Fibroblast of villous mesenchyme (primary cell): ENCODE measurements at places on chromosomes 4 and X.

DNA sequence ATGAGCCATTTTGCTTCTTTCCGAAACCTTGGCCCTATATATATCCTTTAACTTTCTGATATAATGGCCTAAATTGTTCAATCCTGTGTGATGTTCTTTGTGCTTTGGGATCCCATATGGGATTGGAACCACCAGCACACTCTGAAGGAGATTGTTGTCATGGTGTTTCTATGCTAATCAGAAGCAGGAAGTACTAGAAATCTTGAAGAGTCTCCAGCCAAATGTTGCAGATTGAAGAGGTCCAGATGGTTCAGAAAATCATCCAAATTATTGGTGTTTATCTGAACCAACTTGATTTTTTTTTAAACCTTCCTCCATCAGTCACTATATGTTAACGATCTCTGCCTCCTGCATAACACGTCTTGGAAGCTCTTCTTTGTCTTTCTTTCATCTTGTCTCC, 72.8 kb downstream of the KIT start:
- DNase-seq = no peak

GRCh38 chrX:46547857-46548256, 2.6 kb upstream of the ZNF674 start:
- peak; percentile 75 for DNase-seq

GRCh38 chrX:131734621-131735020, 190.7 kb downstream of the OR13H1 start:
- DNase-seq = peak; percentile 75

DNA sequence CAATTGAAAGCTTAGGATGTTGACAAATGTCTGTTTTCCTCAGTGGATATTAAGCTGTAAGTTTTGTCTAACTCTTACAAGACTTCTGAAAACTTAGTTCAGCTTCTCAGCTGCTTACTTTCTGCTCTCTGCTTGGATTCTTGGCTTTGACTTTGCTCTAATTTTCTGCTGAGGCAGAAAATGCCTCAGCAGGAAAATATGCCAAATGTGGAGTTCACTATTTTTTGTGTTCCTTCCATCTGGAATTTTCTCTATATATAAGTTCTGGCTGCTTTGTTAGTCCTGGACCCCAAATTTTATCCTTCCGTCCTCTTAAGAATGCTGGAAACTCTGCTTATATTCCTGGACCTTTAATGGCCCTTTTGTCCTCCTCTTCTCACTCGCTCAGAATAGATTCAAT, 352.6 kb upstream of the NWD2 start:
- DNase-seq = no peak

DNA sequence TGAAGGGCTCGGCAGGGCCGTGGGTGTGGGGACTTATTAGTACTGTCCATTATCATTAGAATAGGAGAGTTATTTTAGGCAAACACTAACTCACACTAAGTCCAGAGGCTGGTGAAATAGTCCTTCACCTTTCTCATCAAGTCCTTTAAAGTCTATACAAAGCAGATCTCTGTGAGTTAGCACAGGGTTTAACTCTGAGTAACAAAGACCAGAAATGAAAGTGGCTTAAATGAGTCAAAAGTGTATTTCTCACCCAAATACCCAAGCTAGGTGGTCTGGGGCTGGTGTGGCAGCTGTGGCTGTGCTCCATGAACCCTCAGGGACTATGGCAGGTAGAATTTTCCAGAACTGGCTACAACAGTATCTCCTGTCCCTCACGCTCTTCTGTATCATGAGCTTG, 263.2 kb downstream of the BCOR start:
- no peak for DNase-seq
